T-helper 17 cell (primary cell): ENCODE measurements at places on chromosomes 12 and 14.

GRCh38 chr12:57899010-57899662 is 42.2 kb upstream of the ATP23 start:
- peak overlapping the region; percentile 83 for H3K4me3 ChIP-seq
- peak; percentile 61 for DNase-seq
- H3K36me3 ChIP-seq, result no peaks in the 10 kb centered on the region
- no peaks in the 10 kb centered on the region for H3K27me3 ChIP-seq
- H3K27ac ChIP-seq, result peak overlapping the region; percentile 100

DNA sequence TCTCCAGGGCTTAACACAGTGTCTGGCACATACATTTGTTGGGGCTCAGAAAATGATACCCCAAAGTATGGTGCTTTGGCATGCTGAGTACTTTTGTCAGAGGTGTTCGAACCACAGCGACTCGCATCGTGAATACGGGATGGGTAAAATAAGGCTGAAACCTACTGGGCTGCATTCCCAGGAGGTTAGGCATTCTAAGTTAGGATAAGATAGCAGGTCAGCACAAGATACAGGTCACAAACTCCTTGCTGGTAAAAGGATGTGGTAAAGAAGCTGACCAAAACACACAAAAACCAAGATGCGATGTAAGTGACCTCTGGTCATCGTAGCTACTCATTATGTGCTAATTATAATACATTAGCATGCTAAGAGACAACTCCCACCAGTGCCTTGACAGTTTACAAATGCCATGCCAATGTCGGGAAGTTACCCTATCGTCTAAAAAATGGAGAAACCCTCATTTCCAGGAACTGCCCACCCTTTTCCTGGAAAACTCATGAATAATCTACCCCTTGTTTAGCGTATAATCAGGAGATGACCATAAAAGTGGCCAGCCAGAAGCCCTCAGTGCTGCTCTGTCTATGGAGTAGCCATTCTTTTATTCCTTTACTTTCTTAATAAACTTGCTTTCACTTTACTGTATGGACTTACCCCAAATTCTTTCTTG is 3.3 kb upstream of the AEBP2 start:
- peaks cover 22% of the 10 kb centered on the region for H3K4me1 ChIP-seq
- H3K4me3 ChIP-seq, result no peak overlapping the region
- H3K27me3 ChIP-seq, result no peaks in the 10 kb centered on the region

GRCh38 chr14:30808576-30808975 is 65.8 kb upstream of the COCH start:
- H3K27ac ChIP-seq, result no peak overlapping the region
- H3K27me3 ChIP-seq, result peaks cover 25% of the 10 kb centered on the region
- DNase-seq, result no peak

GRCh38 chr14:95483309-95484165 is 32.9 kb downstream of the SYNE3 start:
- H3K4me1 ChIP-seq, result peaks cover 62% of the 10 kb centered on the region
- no peak for DNase-seq
- H3K27me3 ChIP-seq, result no peaks in the 10 kb centered on the region
- H3K27ac ChIP-seq, result peak overlapping the region; percentile 92
- no peaks in the 10 kb centered on the region for H3K36me3 ChIP-seq
- no peak overlapping the region for H3K4me3 ChIP-seq

DNA sequence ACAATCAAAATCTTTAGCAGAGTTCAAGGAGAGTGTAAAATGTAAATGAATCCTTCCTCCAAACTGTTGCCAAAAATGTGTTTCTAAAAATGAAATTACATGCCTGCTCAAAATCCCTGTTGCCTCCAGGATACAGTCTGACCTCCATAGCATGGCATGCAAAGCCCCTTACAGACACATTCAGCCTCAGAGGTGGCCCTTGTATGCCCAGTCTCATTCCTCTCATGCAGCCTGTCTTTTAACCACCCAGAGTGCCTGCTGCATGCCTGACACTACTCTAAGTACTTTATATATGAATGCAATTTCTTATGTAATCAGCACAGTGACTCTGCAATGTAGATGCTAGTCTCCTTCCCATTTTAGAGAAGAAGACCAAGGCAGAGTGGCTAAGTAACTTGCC is 24.4 kb upstream of the PTPRQ start:
- no peaks in the 10 kb centered on the region for H3K36me3 ChIP-seq
- no peak overlapping the region for H3K27ac ChIP-seq
- H3K4me1 ChIP-seq, result no peaks in the 10 kb centered on the region
- H3K4me3 ChIP-seq, result no peak overlapping the region

DNA sequence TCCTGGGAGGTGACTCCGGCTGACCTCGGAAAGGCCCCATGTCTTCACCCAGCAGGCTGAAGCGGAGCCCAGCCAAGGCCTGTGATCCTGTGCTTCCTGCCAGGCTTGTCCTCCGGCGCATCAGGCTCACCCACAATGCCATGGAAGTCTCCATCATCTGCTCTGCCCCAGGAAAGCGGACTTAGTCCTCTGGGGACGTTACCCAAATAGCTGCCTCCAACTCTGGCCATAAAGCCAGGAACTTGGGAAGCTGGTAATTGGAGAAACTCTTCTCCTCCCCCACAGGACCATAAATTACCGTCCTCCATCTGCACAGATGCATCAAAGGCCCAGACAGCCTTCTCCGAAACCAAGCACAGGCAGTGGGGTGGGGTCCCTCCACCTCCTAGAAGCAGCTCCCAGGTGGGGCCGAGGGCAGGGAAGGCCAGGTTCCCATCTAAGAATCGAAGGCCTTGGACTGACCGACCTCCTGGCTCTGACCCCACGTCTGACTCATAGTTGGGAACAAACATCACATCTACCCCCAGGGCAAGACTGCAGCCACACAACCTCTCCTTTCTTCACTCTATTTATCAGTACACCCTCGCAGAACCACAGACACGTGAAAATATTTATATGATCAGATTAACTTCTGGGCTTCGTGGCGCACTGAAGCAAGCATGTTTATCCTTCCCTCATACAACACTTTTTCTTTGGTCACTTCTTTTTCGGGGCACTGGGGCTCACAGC is 56.4 kb downstream of the PITPNM2 start:
- no peak overlapping the region for H3K27ac ChIP-seq
- no peaks in the 10 kb centered on the region for H3K36me3 ChIP-seq
- no peak for DNase-seq
- H3K27me3 ChIP-seq, result no peaks in the 10 kb centered on the region

DNA sequence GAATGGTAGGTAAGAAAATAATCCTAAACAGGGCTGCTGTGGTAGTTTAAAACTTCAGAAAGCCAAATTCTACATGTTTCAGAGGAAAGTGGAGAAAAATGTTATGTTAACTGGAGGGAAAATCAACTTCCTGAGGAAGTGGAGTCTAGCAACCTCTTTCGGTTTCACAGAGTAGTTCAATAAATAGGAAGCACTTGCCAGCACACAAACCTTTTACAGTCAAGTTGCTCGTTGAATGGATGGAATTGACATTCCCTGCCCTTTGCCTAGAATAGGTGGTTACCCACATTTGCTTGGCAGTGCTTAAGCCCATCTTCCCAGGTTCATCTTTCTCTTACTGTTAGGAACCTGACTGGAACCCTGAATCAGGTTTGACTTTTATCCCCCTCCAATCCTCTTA is 15.9 kb downstream of the ANKRD13A start:
- peak overlapping the region; percentile 41 for H3K4me3 ChIP-seq
- H3K27ac ChIP-seq, result peak overlapping the region; percentile 84
- H3K27me3 ChIP-seq, result no peaks in the 10 kb centered on the region

DNA sequence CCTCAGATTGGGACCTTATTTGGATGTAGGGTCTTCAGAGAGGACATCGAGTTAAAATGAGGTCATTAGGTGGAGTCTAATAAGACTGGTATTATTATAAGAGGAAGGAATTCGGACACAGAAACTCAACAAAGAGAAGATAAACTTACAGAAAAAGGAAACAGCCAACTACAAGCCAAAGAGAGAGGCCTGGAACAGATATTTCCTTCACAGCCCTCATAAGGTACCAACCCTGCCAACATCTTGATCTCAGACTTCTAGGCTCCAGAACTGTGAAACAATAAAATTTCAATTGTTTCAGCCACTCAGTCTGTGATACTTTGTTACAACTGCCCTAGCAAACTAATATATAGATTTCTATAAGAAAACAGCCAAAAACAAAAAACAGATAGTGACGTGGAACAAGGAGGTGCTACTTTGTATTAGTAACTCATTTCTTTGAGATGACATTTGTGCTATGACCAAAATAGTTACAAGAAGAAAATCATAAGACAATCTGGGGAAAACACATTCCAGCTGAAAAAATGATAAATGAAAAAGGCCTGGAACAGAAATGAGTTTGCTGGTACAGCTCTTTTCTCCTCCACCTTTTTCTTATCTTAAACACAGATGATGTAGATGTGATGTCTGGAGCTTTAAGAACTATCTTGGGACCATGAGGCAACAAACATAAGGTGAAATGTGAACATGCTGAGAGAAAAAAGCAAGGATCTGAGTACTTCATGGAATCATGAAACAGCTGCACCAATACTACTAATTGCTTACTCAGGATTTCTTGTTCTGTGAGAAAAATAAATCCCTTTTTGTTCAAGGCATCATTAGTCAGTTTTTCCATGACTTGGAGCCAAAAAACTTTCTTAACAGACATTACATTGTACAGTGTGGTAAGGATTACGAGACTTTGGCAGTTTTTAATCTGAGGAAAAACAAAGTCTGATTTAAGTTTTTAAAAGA is 243.2 kb downstream of the ANO6 start:
- peaks cover 12% of the 10 kb centered on the region for H3K27me3 ChIP-seq
- H3K4me3 ChIP-seq, result no peak overlapping the region
- no peak overlapping the region for H3K27ac ChIP-seq
- H3K36me3 ChIP-seq, result peaks cover 2% of the 10 kb centered on the region
- DNase-seq, result no peak

GRCh38 chr14:67690011-67690410 is 5.6 kb downstream of the RDH11 start:
- H3K27ac ChIP-seq, result peak overlapping the region; percentile 2
- H3K36me3 ChIP-seq, result peaks cover 15% of the 10 kb centered on the region

DNA sequence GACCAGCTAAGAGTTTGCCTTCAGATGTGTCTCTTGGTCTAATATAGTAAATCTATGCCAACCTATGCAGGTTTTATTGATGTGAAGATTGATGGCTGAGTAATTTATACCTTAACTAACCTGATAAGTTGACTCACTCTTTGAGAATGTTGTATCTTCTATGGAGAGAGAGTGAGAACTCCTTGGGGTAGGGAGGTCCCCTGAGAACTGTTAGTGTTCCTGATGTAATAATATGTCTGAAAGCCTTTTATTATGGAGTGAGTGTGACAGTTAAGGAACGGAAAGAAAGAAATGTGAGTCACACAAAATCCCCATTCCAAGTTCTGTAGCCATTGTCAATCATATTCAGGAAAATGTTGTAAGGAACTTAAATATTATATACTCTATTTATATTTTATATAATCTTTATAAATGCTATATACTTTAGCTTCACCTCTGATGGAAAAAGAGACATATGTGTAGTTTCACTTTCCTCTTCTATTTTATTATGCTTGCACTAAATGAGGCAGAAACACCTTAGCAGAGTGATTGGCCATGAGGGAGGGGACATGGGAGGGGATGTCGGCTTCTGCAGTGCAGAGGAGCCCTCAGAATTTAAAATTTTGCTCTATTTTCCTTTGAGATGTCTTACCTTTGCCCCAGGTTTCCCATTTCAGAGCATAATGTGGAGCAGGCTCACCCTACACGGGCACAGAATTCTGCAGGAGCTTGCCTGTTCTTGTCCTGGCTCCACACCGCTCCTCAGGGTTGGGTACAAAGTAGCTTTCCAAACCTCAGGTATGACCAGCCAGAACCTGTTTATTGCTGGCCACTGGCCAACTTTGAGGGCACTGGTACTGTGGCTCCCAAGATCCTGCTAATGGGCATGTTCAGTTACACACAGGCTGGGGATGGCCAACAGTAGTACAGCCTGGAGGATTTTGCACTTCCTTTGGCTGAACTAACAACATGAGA is 57.7 kb downstream of the ARF6 start:
- H3K27me3 ChIP-seq, result no peaks in the 10 kb centered on the region
- peak overlapping the region; percentile 28 for H3K4me3 ChIP-seq
- DNase-seq, result no peak
- H3K4me1 ChIP-seq, result peaks cover 35% of the 10 kb centered on the region

DNA sequence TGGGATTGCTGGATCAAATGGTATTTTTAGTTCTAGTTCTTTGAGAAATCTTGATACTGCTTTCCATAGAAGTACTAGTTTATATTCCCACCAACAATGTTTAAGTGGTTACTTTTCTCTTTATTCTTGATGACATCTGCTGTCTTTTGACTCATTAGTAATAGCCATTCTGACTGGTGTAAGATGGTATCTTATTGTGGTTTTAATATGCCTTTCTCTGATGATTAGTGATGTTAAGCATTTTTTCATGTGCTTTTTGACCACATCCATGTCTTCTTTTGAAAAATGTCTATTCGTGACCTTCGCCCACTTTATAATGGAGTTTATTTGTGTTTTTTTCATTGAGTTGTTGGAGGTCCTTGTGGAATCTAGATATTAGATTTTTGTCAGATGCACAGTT is 865.7 kb downstream of the SLC6A15 start:
- DNase-seq, result no peak
- no peak overlapping the region for H3K27ac ChIP-seq
- H3K4me3 ChIP-seq, result no peak overlapping the region
- H3K27me3 ChIP-seq, result no peaks in the 10 kb centered on the region
- no peaks in the 10 kb centered on the region for H3K36me3 ChIP-seq

DNA sequence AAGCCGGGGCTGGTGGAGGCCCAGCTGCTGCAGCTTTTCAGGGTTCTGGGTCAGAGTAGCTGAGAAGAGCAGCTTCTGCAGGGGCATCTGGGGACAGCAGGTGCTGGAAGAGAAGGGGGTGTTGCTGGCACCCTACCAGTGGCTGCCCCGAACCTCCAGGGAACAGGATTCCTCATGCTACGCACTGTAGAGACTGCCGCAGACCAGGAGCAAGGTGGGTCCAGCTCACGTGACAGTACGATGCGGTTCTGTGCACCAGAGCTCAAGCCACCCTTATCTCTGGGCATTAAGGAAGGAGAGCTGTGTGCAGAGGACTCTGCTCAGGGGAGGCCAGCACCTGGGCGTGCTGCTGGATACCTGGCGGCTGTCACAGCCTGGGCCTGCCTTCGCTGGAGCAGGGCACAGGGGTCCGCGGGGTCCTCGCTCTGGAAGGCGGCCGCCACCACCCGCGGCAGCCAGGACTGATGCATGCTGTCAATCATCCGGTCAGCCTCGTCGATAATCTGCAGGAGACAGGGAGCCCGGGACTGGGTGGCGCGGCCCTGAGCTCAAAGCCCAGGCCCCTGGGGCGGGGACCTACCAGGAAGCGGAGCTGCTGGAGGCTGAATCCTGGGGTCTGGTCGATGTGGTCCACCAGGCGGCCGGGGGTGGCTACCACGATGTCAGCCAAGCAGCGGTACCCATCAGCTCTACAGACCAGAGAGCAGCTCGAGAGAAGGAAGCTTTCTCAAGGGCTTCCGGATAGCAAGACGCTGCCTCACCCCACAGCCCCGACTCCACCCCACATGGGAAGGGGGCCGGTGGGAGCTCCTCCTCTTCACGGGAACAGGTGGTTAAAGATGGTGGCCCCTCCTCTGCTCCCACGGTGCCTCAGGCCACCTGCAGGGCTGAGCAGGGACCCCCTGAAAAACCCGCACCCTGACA is 2.9 kb downstream of the DDX51 start:
- DNase-seq, result no peak
- peak overlapping the region; percentile 12 for H3K4me3 ChIP-seq
- no peaks in the 10 kb centered on the region for H3K27me3 ChIP-seq
- peaks cover 3% of the 10 kb centered on the region for H3K36me3 ChIP-seq

DNA sequence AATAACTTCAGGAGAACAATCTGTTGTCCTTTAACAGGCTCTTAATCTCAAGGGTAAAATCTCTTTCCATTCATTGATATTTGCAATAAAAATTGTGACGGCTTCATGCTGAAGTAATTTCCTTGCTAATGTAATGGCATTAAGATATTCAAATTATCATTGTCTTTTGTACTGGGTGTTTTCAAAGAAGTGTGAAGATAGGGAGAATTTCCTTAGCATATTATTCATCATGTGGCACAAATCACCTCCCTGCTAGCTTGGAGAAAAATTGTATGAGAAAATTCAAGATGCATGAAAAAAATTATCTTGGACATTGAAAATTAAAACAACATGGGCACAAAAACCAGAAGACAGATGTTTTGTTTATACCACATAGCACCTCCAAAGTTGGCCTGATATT is 63.6 kb upstream of the ARID2 start:
- peaks cover 14% of the 10 kb centered on the region for H3K4me1 ChIP-seq
